ENCODE measurements at places on chromosomes 6 and 20. TPM values are rescaled to one million over a fixed set of nuclear protein-coding genes. Genes with fewer than 3 reads are reported as not detected.

DNA sequence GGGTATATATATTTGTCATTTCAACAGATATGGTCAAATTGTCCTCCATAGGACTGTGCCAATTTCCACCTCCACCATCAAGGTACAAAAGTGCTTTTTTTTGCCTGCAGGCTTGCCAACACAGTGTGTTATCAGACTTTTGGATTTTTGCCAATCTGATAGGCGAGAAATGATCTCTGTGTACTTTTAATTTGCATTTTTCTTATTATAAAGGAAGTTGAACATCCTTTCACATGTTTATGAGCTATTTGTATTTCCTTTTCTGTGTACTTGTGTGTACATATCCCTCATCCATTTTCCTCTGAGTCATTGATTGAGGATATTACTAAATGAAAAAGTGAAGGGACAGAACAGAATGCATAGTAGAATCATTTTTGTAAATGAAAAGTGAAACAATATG, 39.0 kb upstream of the PTPN1 start:
- H3K4me3 ChIP-seq: no peak overlapping the region
- H3K36me3 ChIP-seq: no peaks in the 10 kb centered on the region
- no peak overlapping the region for H3K27ac ChIP-seq

- peak; percentile 82 for DNase-seq
- H3K4me1 ChIP-seq: no peaks in the 10 kb centered on the region
- H3K27ac ChIP-seq: peak overlapping the region; percentile 40
- H3K27me3 ChIP-seq: no peaks in the 10 kb centered on the region
- no peaks in the 10 kb centered on the region for H3K36me3 ChIP-seq
- H3K4me3 ChIP-seq: peak overlapping the region; percentile 69
Measured at GRCh38 chr20:5504061-5504739, 187.4 kb upstream of the PROKR2 start.

MATN4 gene
- 0.49 TPM for total RNA-seq

GRCh38 chr6:116156405-116157326, 30.7 kb upstream of the COL10A1 start:
- no peak overlapping the region for H3K27ac ChIP-seq
- no peak overlapping the region for H3K4me3 ChIP-seq
- no peaks in the 10 kb centered on the region for H3K4me1 ChIP-seq
- H3K36me3 ChIP-seq: peaks cover 12% of the 10 kb centered on the region

RUNX2 gene
- total RNA-seq: 3.5 TPM

PTGIS gene
- 43.8 TPM for total RNA-seq

DNA sequence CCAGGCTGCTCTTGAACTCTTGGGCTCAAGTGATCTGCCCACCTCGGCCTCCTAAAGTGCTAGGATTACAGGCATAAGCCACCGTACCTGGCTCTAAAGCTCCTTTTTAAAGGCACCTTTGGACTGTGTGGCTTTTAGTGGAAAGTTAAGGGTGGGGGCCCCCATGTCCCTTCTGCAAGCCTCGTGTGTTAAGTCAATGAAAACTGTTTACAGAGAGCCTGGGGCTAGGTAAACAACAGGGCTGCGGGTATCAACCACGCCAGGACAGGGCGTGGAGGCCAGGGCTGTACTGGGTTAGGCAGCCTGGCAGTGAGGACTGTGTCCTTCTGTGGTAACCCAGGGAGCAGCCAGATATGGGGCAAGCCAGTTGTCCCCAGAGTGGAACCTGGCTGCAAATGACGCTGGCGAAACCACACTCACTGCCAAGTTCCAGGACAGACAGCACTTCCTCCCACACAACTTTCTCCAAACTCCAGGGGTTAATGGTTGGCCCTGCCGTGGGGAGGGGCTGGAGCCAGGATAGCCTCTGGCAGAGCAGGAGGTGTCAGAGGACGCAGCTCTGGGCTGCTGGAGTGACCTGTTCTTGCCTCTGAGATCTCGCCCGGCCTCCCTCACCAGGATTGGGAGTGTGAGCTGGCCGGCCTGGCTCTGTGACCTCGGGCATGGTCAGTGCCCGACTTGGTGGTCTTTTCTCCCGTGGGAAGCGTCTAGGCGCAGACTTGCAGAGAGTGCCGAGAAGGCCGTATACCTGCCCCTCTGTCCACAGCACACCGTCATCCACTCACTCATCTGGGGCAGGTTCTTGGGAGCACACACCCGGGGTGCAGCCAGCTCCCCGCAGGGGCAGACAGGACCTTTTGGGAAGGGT, 3.2 kb downstream of the SLC17A9 start:
- no peaks in the 10 kb centered on the region for H3K36me3 ChIP-seq
- H3K27me3 ChIP-seq: no peaks in the 10 kb centered on the region

HCK gene
- total RNA-seq: 94.3 TPM

- no peaks in the 10 kb centered on the region for H3K27me3 ChIP-seq
- no peak overlapping the region for H3K4me3 ChIP-seq
- DNase-seq: no peak
- H3K4me1 ChIP-seq: no peaks in the 10 kb centered on the region
- no peaks in the 10 kb centered on the region for H3K36me3 ChIP-seq
Measured at GRCh38 chr6:16730738-16731477, 30.4 kb downstream of the ATXN1 start.

- H3K4me3 ChIP-seq: no peak overlapping the region
- H3K27me3 ChIP-seq: no peaks in the 10 kb centered on the region
- no peak for DNase-seq
- no peak overlapping the region for H3K27ac ChIP-seq
- no peaks in the 10 kb centered on the region for H3K36me3 ChIP-seq
- H3K4me1 ChIP-seq: peaks cover 11% of the 10 kb centered on the region
Measured at GRCh38 chr20:53734006-53734688, 140.5 kb upstream of the ZNF217 start.

- DNase-seq: no peak
- no peaks in the 10 kb centered on the region for H3K27me3 ChIP-seq
- no peak overlapping the region for H3K27ac ChIP-seq
- H3K4me1 ChIP-seq: no peaks in the 10 kb centered on the region
Measured at GRCh38 chr20:44773070-44773829, 27.6 kb downstream of the KCNK15 start.

GRCh38 chr20:62479656-62480055, 3.9 kb upstream of the GATA5 start:
- no peak overlapping the region for H3K4me3 ChIP-seq
- peaks cover 15% of the 10 kb centered on the region for H3K4me1 ChIP-seq

GRCh38 chr20:60255415-60255814, 297.2 kb downstream of the CDH26 start:
- H3K4me1 ChIP-seq: peaks cover 4% of the 10 kb centered on the region
- no peaks in the 10 kb centered on the region for H3K27me3 ChIP-seq

GRCh38 chr6:165807249-165807960, 144.4 kb upstream of the PDE10A start:
- H3K4me1 ChIP-seq: peaks cover 5% of the 10 kb centered on the region
- H3K36me3 ChIP-seq: no peaks in the 10 kb centered on the region
- no peak overlapping the region for H3K27ac ChIP-seq
- H3K27me3 ChIP-seq: peaks cover 16% of the 10 kb centered on the region

GRCh38 chr6:28206928-28207509, 18.1 kb upstream of the ZSCAN9 start:
- peak; percentile 43 for DNase-seq
- H3K4me3 ChIP-seq: no peak overlapping the region
- no peaks in the 10 kb centered on the region for H3K4me1 ChIP-seq
- peaks cover 15% of the 10 kb centered on the region for H3K27me3 ChIP-seq

GRCh38 chr6:131199568-131200272, 64.5 kb downstream of the AKAP7 start:
- H3K36me3 ChIP-seq: no peaks in the 10 kb centered on the region
- H3K27me3 ChIP-seq: no peaks in the 10 kb centered on the region
- DNase-seq: peak; percentile 40
- H3K4me1 ChIP-seq: no peaks in the 10 kb centered on the region
- peak overlapping the region; percentile 33 for H3K27ac ChIP-seq

GRCh38 chr20:58839474-58839874, 11.2 kb downstream of the GNAS-AS1 start:
- H3K4me1 ChIP-seq: peaks cover 6% of the 10 kb centered on the region
- DNase-seq: peak; percentile 61
- no peak overlapping the region for H3K27ac ChIP-seq
- H3K4me3 ChIP-seq: no peak overlapping the region
- no peaks in the 10 kb centered on the region for H3K27me3 ChIP-seq

DNA sequence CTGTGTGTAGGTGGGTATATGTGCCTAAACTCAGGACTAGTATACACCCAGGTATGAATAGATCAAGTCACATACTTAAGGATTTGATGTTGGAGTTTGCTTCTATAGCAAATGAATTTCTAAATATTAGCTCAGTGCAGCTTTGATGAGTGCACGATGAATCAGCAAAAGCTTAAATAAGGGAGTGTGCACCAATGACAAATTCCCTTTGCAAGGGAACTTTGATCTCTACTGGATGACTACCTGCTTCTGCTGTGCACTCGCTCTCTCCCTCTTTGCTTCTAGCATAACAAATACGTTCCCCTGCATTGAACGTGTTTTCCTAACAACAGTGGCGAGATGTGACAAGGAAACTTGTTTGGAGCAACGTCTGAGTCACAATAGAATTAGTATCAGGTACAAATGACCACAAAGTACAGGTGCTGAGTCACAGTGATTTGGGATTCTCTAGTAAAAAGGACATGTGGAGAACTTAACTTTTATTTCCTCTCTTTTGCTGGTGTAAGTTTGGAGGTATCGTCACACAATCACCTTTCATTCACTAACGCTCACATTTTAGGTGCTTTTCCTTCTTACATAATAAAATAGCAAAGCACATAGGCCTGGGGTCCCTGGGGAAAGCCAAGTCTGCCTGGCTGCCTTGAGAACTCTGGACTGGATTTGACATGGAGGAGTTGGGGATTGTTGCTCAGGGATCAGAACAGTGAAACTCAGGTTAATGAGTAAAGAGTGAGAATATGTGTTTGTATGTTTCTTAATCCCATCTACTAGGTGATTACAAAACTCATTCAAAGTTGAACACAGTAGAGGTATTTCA, 49.7 kb downstream of the KLHL31 start:
- no peaks in the 10 kb centered on the region for H3K27me3 ChIP-seq
- H3K36me3 ChIP-seq: no peaks in the 10 kb centered on the region
- H3K4me3 ChIP-seq: no peak overlapping the region
- peaks cover 23% of the 10 kb centered on the region for H3K4me1 ChIP-seq
- DNase-seq: no peak

ZC3H12D gene
- total RNA-seq: 4.7 TPM

SLC22A2 gene
- total RNA-seq: not detected

BEND3 gene
- 4.4 TPM for total RNA-seq

- no peaks in the 10 kb centered on the region for H3K4me1 ChIP-seq
- H3K27me3 ChIP-seq: no peaks in the 10 kb centered on the region
- no peak overlapping the region for H3K27ac ChIP-seq
- no peaks in the 10 kb centered on the region for H3K36me3 ChIP-seq
- DNase-seq: no peak
Measured at GRCh38 chr20:23279836-23280235, 70.8 kb upstream of the NXT1 start.

- no peaks in the 10 kb centered on the region for H3K27me3 ChIP-seq
- H3K36me3 ChIP-seq: no peaks in the 10 kb centered on the region
- H3K27ac ChIP-seq: no peak overlapping the region
- no peaks in the 10 kb centered on the region for H3K4me1 ChIP-seq
Measured at GRCh38 chr20:61748376-61748775, 317.3 kb downstream of the TAF4 start.
